Activated gamma-delta T cell (primary cell): ENCODE measurements at places on chromosomes 3 and 15.

DNA sequence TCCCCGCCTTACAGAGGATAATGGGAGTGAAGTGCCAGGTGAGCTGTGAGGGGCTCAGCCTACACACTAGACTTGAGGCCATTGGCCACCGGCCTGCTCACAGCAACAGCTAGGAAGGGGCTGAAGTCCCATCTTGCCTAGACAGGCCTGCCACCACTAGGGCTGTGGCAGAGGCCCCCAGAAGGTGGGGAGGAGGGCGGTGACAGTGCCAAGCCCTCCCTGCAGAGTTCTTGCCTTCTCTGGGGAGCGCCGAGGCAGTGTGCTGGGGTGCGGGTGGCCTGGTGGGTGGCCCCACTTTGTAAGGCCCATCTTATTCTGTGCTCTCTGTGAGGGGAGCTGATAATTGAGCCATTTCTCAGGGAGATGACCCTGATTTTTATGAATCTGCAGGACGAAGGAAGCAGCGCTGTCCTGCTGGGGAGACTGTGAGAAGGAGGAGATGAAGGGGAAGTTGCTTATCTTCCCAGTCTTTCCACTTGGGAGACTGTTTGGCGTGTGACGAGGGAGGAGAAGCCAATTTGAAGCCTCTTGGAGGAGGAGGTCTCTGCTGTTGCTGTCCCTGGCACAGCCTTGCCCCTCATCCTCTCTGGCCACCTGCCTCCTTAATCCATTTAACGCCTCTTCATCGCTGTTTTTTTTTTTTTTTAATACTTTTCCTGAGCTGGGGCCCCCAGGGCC, 104.3 kb downstream of the LINGO1 start:
- no peak for DNase-seq

DNA sequence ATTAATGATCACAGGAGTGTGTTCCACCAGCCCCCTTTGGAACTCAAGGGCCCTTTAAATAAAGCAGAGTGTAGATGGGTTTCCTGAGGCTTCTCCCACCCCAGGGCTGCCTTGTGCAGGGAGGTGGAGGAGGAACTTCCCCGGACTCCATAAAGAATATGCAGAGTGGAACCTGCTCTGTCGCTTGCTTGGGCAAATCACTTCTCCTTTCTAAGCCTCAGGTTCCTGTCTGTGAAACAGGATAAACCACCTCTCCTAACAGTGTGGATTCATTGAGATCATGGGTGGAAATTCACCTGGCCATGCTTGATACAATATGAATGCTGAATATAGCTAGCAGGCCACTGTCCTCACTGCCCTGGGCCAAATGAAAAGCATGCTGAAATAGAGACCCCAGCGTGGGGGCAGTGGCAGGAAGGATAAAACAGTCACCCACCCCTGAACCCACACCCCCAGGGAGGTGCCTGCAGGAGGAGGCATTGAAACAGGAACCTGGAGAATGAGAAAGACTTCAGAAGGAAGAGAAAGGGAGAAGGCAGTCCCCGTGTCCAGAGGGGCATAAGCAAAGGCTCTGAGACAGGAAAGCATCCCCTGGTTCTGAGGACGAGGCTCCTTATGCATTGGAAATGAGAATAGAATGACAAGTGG, 41.1 kb upstream of the CHRNB4 start:
- DNase-seq, result no peak

DNA sequence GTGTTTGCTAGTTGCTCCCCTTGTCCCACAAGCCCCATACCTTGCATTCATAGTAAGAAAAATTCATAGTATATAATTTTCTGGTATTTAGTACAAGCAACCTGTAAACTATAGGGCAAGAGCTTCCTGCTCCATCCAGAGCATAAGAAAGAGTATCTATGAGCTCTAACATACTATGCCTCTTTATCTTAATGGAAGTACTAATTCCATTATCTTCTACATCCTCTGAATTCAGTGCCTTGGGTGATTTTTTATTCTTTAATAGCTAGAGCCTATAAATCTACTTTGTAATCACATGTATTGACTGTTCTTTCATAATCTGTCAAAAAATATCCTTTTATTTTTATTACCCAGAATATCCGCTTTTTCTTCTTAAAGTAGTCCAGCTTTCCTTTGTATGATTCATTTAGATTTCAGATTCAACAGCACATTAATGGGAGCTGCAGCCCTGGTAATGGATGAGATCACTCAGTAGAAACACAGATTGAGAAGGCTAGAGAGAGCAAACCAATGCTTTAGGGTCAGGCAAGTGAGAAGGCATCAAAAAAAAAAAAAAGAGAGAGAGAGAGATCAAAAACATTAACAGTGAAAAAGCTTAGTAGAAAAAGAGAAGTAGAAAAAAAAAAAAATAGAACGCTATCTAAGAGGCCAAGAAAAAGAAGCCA, 511.5 kb upstream of the NAALADL2 start:
- no peak for DNase-seq

DNA sequence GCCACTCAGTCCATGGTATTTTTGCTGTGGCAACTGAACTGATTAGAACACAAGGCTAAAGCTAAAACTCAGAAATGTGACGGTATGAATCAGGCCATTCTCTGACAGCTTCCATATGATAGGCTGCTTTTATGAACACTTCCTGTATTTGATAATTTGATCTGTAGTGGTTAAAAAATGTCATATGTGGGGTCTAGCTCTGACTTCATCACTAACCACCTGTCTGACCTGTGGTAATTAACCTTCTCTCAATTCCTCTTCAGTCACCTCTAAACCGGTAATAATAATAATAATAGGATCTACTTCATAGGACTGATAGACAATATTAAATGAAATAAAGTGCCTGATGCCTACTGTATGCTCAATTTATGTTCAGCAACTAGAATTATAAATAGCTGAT, 223.2 kb downstream of the MBNL1 start:
- DNase-seq, result no peak
